ENCODE measurements at places on chromosomes 16 and 17. TPM values are rescaled to one million over a fixed set of nuclear protein-coding genes. Genes with fewer than 3 reads are reported as not detected.

GRCh38 chr17:41967141-41967920, 736 bp downstream of the CNP start:
- peaks cover 19% of the 10 kb centered on the region for H3K4me1 ChIP-seq
- H3K4me3 ChIP-seq = peak overlapping the region; percentile 95
- H3K27me3 ChIP-seq = no peaks in the 10 kb centered on the region

GRCh38 chr17:63178530-63178929, 212.5 kb downstream of the TANC2 start:
- H3K36me3 ChIP-seq = no peaks in the 10 kb centered on the region
- no peak for DNase-seq
- H3K27ac ChIP-seq = no peak overlapping the region
- H3K4me1 ChIP-seq = no peaks in the 10 kb centered on the region
- H3K27me3 ChIP-seq = no peaks in the 10 kb centered on the region

DNA sequence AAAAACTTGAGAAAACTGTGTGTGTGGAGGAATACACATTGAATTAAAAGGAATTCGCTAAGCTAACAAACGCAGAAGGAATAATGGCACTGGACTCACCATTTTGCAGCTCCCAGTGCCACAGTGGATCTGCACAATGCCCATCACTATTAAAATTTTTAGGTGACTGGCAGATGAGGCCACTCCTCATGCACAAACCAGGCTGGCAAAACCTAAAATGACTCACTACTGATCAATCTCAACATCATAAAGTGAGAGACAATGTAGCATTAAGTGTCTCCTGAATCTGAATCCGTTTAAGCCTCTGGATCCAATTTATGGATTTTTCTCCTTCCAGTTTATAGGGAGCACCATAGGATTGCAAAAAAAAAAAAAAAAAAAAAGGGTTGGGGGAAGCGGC, 20.6 kb downstream of the MYH10 start:
- no peak overlapping the region for H3K4me3 ChIP-seq
- no peaks in the 10 kb centered on the region for H3K36me3 ChIP-seq
- peaks cover 14% of the 10 kb centered on the region for H3K4me1 ChIP-seq
- no peak for DNase-seq
- H3K27me3 ChIP-seq = no peaks in the 10 kb centered on the region

DNA sequence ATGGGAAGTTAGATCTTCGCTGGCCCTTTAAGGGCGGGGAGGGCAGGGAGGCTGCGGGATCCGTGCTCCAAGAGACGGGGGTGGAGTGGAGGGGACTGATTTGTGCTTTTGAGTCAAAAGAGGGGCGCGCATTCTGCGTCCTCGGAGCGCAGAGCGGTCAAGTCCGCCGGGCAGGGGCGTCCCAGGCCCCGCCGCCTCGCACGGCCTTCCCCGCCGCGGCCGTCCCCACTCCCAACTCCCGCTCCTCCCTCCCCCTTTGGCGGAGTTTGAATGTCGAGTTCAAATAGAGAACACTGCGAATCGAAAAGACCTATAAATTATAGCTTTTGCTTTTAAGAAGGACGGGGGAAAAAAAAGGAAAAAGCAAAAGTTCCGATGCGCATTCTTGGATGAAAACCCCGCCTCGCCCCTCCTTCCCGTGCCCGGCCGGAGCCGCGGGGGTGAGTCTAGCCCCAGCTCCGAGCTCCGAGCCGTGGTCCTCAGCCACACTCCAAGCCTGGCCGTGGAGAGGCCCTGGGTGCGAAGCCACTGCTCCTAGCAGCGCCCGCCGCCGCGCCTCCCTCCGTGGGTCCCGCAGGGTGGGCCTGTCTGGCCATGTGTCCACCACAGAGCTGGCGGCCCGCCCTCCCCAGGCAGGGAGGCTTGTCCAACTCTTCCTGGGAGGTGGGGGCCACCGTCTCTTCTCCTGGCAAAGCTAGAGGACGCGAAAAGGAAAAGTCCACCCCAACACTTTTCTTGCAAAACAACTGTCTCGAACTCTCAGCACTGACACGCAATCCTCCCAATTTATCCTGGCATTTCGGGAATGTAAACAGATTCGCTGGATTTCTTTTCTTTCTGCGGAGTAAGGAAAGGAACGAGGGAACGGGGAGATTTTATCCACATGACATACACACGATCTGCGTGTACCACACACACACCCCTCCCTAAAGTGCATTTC, 3.6 kb downstream of the CBX8 start:
- no peak overlapping the region for H3K27ac ChIP-seq
- H3K4me3 ChIP-seq = no peak overlapping the region
- H3K4me1 ChIP-seq = no peaks in the 10 kb centered on the region

DNA sequence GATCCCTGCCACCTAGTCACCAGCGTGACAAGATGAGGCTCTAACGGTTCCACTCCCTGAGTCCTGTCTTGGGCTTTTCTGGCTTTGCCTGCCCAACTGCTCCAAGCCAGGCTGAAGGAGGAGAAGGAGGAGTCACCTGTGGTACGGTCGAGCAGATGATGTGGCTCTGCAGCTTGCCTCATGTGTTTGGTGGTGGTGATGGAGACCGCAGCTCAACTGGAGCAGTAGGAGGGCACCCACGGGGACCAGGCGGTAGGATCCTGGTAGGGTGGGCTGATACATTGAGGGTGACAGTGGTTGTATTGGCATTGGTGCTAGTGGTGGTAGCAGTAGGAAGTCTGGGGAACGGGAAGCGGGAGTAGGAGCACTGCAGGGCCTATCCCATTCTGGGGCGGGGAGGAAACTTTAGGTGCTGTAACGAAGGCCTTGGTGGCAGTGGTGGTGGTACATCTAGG, 202.8 kb upstream of the WSB1 start:
- H3K36me3 ChIP-seq = no peaks in the 10 kb centered on the region
- DNase-seq = no peak
- no peaks in the 10 kb centered on the region for H3K27me3 ChIP-seq
- no peak overlapping the region for H3K27ac ChIP-seq

DNA sequence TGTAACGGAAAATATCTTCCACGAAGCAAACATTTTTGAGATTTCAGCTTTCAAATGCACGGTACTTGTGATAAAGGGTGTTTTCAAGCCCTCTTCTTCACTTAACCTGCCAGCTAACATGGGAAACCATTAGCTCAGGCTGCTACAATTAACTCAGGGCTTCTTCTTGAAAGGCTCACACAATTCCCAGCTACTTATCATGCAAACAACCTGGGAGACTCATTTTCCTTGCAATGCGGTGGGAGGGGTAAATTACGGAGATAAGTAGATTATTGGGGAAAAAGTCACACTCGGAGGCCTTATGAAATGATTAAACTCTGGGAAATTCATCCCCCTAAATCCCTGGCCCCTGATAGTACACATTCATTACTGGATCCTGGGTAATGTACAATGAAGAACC, 266.4 kb downstream of the STX8 start:
- no peak overlapping the region for H3K27ac ChIP-seq
- DNase-seq = no peak
- H3K27me3 ChIP-seq = no peaks in the 10 kb centered on the region
- no peak overlapping the region for H3K4me3 ChIP-seq
- no peaks in the 10 kb centered on the region for H3K4me1 ChIP-seq

GRCh38 chr16:57764341-57765159, 29.0 kb downstream of the KATNB1 start:
- DNase-seq = no peak
- no peak overlapping the region for H3K27ac ChIP-seq
- peaks cover 4% of the 10 kb centered on the region for H3K36me3 ChIP-seq
- H3K4me3 ChIP-seq = no peak overlapping the region
- H3K4me1 ChIP-seq = no peaks in the 10 kb centered on the region

GRCh38 chr17:82281502-82282238, 8.2 kb upstream of the CSNK1D start:
- no peaks in the 10 kb centered on the region for H3K4me1 ChIP-seq
- peak; percentile 43 for DNase-seq
- H3K27me3 ChIP-seq = no peaks in the 10 kb centered on the region
- no peaks in the 10 kb centered on the region for H3K36me3 ChIP-seq
- H3K27ac ChIP-seq = no peak overlapping the region

- H3K27ac ChIP-seq = no peak overlapping the region
- H3K36me3 ChIP-seq = no peaks in the 10 kb centered on the region
- H3K4me3 ChIP-seq = no peak overlapping the region
- no peak for DNase-seq
Observed at GRCh38 chr17:31074772-31075555, 19.8 kb upstream of the NF1 start.

Gene SCNN1B
- not detected for total RNA-seq

Data from right lobe of liver (tissue), 6 donors.